ENCODE measurements at places on chromosomes 12 and 14. TPM values are rescaled to one million over a fixed set of nuclear protein-coding genes. Genes with fewer than 3 reads are reported as not detected.

The KCNH3 gene
- total RNA-seq = not detected

The CATSPERB gene
- 5.2 TPM for total RNA-seq

The LYZ gene
- 2,662 TPM for total RNA-seq

The CLEC4D gene
- total RNA-seq = not detected

The GZMH gene
- not detected for total RNA-seq

The GPR68 gene
- total RNA-seq = not detected

The PLA2G1B gene
- total RNA-seq = not detected

The PMCH gene
- total RNA-seq = not detected

The OTOGL gene
- not detected for total RNA-seq

The USP15 gene
- 220 TPM for total RNA-seq

GRCh38 chr12:106226884-106227640 is 20.8 kb downstream of the CKAP4 start:
- H3K4me3 ChIP-seq = no peak overlapping the region
- DNase-seq = peak; percentile 84
- no peak overlapping the region for H3K27ac ChIP-seq
- no peaks in the 10 kb centered on the region for H3K36me3 ChIP-seq
- H3K4me1 ChIP-seq = no peaks in the 10 kb centered on the region
- H3K27me3 ChIP-seq = no peaks in the 10 kb centered on the region

DNA sequence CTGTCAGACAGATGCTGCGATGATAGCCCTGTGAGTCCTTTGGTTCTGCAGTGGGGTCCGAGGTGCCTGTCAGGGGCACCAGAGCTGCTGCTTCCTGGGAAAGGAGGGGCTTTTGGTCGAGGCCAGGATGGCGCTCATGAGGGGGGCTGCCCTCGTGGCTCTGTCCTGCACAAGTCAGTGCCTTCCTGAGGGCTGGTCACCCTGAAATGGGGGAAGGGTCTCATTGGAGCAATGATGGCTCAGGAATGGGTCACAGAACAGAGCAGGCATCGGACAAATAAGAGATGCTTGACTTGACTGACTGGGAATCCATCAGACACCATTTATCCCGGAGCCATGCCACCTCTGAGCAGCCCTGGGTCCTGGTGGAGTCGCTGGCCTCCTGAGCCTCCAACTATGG is 121.9 kb downstream of the ADGRD1 start:
- no peak overlapping the region for H3K27ac ChIP-seq
- no peak overlapping the region for H3K4me3 ChIP-seq
- H3K27me3 ChIP-seq = no peaks in the 10 kb centered on the region
- H3K36me3 ChIP-seq = peaks cover 28% of the 10 kb centered on the region
- no peak for DNase-seq

GRCh38 chr12:81499809-81500208 is 259.3 kb downstream of the PPFIA2 start:
- no peak for DNase-seq
- H3K4me3 ChIP-seq = no peak overlapping the region
- H3K4me1 ChIP-seq = no peaks in the 10 kb centered on the region
- H3K36me3 ChIP-seq = no peaks in the 10 kb centered on the region
- no peaks in the 10 kb centered on the region for H3K27me3 ChIP-seq

GRCh38 chr14:43778937-43779639 is 728.0 kb downstream of the FSCB start:
- no peak overlapping the region for H3K27ac ChIP-seq
- peaks cover 8% of the 10 kb centered on the region for H3K4me1 ChIP-seq
- no peak for DNase-seq

GRCh38 chr14:94143239-94143638 is 13.8 kb upstream of the IFI27L2 start:
- no peak overlapping the region for H3K4me3 ChIP-seq
- H3K36me3 ChIP-seq = no peaks in the 10 kb centered on the region
- H3K4me1 ChIP-seq = no peaks in the 10 kb centered on the region
- no peak overlapping the region for H3K27ac ChIP-seq
- DNase-seq = no peak

DNA sequence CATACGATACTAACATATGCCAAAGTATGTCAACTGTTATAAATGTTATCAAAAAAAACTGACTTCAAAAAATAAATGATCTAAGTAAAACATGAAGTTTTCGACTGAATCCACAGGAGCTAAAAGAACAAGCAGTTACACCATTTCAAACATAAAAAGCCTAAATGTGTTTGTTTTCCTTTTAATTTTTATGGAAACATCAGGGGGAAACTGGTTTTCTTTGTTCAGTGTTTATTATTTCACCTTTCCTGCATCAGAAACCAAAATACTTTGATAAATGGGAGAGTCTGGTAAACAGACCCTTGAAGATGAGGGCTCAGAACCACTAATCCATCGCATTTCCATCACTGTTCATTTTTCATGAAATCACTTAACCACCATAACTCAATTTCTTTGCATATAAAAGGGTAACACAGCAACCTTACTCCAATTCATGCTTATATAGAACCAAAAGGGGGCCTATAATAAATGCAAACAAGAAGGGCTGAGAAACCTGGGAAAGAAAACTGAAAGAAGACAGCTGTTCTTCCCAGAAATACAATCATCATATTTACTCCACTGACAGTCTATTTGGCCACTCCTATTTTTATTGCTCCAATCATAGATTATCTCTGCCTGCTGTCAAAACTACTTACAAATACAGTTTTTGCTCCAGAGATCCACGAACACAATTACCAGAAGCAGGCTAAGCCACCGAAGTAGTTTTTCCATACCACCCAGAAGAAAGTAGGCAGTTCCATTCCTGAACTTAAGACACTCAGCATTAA is 17.0 kb downstream of the FGD6 start:
- no peaks in the 10 kb centered on the region for H3K27me3 ChIP-seq
- no peak overlapping the region for H3K4me3 ChIP-seq
- DNase-seq = no peak

DNA sequence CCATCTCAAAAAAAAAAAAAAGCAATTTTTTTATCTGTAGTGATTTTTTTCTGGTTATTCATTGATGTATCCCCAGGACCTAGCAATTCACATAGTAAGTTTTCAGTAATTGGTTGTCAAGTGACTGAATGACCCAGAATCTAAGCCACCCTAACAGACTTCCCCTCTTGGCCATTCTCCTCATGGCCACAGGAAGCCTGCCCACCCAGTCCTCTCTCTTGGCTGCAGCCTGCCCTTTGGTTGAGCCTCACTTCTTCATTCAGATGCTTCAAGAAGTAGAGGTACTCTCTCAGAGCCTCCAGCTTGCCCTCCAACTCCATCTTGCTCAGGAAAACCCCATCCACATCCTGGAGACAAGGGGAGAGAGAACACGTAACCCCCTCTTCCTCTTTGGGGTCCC is 2.8 kb downstream of the KRT78 start:
- H3K27ac ChIP-seq = no peak overlapping the region
- no peak for DNase-seq
- H3K27me3 ChIP-seq = no peaks in the 10 kb centered on the region
- H3K36me3 ChIP-seq = no peaks in the 10 kb centered on the region
- no peaks in the 10 kb centered on the region for H3K4me1 ChIP-seq
- no peak overlapping the region for H3K4me3 ChIP-seq

DNA sequence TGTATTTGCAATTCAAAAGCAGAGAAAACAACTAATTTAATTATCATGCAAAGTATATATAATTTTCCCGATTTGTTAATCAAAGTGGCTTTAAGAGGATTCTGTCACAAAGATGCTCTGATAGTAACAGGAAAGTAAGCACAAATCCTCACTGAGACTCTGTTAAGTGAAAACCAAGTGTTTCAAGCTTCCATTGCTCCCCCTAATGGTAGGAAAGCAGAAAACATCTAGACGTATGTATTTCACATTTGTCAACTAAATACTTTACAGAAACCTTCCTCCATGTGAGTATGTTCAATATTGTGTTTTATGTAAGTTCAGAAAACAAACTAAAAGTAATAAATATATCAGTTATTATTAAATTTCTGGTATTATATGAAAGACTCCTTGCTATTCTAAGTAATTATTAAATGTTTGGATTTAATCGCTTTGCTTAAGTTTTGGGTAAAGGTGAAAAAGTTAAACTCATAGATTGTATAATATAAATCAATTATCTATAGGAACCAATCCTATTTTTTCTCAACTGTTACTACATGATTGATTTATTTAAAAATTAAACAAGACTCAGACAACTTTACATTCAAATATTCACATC is 1.5 kb upstream of the NTS start:
- no peak overlapping the region for H3K4me3 ChIP-seq
- H3K36me3 ChIP-seq = no peaks in the 10 kb centered on the region
- H3K4me1 ChIP-seq = no peaks in the 10 kb centered on the region
- DNase-seq = peak; percentile 77
- H3K27me3 ChIP-seq = no peaks in the 10 kb centered on the region
- no peak overlapping the region for H3K27ac ChIP-seq

DNA sequence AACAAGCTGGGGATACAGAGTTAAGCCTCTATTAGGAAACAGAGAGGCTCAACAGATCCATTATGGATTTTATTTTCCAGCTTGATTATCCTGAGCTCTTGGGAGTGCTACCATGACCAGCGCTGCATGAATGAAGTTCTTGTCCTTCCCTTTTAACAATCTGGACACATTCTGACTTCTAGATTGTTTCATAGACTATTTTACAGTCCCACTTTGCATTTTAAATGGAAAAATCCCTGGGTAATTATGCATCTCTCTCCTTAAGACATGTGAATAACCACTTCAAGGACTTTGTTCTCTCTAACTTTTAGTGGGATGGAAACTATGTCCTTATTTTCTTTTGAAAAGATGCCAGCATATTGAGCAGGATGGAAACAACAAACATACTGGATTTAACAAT is 2.0 kb downstream of the CCDC198 start:
- H3K27ac ChIP-seq = no peak overlapping the region
- H3K4me3 ChIP-seq = no peak overlapping the region
- DNase-seq = no peak
- no peaks in the 10 kb centered on the region for H3K27me3 ChIP-seq
- H3K4me1 ChIP-seq = peaks cover 5% of the 10 kb centered on the region

DNA sequence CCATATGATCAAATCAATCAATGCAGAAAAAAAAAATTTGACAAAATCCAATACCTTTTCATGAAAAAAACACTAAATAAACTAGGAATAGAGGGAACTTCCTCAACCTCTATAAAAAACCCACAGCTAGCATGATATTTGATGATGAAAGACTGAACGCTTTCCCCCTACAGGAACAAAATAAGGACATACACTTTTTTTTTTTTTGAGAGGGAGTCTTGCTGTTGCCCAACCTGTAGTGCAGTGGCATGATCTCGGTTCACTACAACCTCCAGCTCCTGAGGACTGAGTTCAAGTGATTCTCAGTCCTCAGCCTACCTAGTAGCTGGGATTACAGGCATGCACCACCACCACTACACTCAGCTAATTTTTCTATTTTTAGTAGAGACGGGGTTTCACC is 17.9 kb upstream of the CAMKK2 start:
- no peak for DNase-seq
- no peak overlapping the region for H3K27ac ChIP-seq
- no peaks in the 10 kb centered on the region for H3K27me3 ChIP-seq
- H3K36me3 ChIP-seq = peaks cover 74% of the 10 kb centered on the region

DNA sequence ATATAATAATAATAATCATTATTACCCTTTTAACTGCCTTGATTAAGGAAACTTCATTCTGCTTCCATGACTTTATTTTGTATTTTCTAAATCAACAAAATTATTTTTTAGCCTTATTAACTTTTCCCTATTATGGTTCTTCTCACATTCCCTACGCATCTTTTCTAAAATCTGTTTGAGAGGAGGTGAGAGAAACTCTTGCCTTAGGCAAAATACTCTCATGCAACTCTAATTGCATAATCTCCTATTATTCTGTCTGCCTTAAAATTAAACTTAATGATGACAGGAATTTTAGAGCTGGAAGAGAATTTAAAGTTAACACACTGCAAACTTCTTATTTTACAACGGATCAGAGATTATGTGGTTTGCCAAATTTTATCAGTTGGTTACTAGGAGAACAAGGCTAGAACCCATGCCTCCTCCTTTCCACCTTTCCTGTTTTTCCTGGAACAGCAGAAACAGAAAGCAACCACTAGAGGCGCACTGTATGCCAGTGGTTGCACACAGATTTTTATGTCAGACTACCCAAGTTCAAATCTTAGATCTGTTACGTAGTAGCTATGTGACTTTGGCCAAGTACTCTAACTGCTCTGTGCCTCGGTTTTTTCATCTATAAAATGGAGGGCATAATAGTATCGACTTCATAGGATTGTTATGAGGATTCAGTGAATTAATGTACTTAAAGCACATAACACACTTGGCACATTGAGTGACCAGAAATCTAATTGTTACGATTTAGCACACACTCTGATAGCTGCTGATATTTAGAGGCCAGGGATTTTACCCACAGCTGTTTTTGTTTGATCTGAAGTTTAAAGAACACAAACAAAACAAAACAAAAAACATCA is 4.3 kb upstream of the BRMS1L start:
- DNase-seq = peak; percentile 59
- no peak overlapping the region for H3K27ac ChIP-seq
- no peaks in the 10 kb centered on the region for H3K27me3 ChIP-seq
